Kidney (tissue), 22 donors: ENCODE measurements at places on chromosomes 5 and 9.

GRCh38 chr9:82037126-82037525 lies 48.6 kb downstream of the SPATA31D1 start:
- no peak for DNase-seq

GRCh38 chr9:122642226-122642625 lies 15.2 kb downstream of the OR1B1 start:
- peak; percentile 0 for DNase-seq

DNA sequence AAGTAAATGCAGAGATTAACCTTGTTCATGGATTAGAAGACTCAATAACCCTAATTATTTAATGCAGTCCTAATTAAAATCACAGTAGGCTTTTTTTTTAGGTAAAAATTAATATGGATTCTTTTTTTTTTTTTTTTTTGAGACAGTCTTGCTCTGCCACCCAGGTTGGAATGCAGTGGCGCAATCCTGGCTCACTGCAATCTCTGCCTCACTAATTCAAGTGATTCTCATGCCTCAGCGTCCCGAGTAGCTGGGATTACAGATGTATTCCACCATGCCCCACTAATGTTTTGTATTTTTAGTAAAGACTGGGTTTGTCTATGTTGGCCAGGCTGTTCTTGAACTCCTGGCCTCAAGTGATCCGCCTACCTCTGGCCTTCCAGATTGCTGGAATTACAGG lies 40.6 kb downstream of the DENND4C start:
- no peak for DNase-seq

GRCh38 chr5:148374690-148375360 lies 8.9 kb upstream of the FBXO38 start:
- no peak for DNase-seq

DNA sequence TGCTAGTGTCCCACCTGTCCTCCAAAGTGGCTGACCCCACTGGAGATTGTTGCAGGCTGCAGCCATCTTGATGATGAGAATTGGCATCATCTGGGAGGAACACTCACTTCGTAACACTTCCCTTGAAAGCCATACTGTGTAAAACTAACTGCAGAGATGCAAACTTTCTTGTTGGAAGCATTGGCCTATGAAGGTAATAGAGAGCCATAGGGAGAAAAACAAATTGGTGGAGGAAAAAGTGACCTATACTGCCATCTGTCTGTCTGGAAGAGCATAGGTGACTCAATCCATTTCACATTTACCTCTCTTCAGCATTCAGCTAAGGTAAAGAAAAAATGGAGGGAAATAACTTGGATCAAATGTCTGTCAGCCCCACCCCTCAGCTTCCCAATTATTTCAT lies 473.4 kb downstream of the NTRK2 start:
- DNase-seq: no peak

DNA sequence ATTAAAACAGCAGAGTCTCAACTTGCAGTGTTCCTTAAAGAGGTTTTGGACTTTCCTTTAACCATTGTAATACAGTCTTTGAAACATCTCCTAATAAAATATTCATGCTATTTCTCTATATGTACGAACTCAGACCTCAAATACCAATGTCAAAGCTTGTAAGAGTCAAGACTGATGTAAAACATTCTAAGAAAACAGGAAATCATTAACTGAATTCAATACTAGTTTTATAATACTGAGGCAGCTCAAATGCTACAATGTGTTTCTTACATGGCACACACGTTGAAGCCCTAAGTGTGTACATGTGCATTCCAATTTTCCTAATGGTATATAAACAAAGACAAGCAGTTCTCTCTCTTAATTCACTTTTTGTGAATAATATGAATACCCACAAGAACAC lies 11.6 kb downstream of the PSIP1 start:
- DNase-seq: no peak

DNA sequence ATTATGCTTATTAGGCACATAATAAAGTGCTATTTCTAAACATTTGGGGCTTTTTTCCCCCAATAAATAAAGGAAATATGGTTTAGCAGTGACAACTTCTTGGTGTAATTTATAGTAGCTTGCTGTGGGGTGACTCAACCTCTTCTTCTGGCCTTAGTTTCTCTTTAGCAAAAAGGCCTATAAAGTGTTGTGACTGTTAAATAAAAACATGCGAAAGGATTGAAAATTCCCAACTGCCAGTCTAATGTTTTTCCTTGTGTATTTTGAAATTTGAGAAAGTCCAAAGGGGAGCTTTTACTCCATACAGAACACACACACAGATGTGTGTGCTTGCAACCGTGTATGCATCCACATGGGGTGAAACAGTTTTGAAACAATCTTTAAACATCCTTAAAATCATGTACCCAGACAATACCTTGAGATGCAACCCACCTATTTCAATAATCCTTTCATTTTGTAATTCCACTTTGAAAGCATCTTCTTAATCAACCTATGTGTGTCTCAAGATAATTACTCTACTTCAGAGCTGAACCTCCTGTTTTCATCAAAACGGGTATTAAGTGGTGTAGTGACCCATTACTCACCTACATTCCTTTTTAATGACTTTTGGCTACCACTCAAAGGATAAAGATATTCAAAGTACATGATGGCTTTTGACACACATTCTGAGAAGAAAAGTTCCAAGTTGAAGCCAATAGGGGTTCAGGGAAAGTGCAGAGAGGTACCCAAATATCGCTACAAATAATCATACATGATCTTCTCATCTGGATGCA lies 123.8 kb downstream of the DROSHA start:
- peak; percentile 52 for DNase-seq

DNA sequence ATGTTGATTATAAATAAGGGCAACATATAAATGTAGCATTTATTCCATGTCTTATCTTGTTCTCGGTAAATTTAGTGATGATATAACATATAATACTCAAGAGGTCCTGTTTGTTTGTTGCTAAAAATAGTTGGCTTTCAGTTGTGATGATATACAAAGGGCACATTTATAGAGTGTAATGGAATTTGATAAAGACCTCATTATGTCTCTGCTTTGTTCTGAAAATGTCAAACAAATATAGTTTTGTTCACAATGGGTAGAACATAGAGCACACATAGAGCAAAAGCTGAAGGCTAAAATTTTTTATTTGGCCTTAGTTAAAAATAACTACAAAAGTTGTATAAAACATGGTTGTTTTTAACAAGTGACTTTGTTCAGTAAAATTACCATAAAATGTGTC lies 477.1 kb upstream of the SMC2 start:
- DNase-seq: no peak

DNA sequence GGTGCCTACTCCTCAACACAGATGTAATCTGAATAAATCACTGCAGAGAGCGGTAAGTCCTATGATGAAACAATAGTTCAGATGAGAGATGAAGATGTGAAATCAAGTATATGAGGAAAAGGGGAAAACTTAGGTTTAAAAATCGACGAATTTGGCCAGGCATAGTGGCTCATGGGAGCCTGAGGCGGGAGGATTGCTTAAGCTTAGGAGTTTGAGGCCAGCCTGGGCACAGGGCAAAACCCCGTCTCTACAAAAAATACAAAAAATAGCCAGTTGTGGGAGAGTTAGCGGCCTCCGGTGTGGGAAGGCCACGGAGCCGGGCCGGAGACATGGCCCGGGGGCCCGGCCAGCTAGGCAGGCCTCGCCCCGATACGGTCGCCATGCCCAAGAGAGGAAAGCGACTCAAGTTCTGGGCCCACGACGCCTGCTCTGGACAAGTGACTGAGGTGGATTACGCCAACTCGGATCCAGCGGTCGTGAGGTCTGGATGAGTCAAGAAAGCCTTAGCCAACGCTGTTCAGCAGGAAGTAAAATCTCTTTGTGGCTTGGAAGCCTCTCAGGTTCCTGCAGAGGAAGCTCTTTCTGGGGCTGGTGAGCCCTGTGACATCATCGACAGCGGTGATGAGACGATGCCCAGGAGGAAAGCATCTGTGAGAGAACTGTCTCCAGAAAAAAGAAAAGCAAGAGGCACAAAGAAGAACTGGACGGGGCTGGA lies 62.8 kb upstream of the SUB1 start:
- DNase-seq: no peak

DNA sequence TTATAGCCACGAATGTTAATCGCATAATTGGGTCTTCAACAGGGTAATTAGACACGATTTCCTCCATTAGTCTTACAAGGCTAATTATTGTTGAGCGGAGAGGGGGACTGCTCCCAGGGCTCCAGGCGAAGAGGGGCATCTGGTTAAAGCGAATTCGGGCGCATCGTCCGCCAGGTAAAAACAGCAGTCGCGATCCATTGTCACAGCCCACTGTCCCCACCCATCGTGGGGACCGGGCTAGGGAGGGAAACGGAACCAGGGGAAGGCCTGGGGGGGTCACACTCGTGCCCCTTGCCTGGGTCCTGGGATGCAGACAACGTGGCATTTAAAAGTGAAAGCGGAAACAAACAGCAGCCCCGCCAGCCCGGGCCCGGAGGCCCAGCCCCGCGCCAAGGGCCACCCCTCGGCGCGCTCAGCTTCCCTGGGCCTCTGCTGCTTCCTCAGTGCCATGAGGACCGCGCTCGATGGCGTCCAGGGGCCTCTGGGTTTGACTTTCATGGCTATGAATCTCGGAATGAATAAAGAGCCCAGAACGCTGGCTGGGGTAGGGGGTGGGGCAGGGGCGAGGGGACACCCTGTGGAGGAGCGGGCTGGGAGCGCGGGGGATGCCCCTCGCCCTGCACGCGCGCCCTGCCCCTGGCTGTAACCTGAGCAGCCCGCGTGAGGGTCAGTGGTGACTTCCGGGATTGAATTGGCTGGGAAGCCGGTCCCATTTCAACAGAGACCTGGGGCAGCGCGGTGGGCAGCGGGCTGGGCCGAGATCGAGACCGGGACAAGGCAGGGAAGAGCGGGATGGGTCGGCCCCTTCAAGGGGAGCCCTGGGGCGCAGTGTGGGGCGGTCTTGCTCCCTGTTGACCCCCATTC lies 99.9 kb downstream of the GTF3C4 start:
- DNase-seq: peak; percentile 85

- DNase-seq: no peak
Observed at GRCh38 chr9:21056931-21057330, 20.8 kb downstream of the IFNB1 start.

- DNase-seq: no peak
Observed at GRCh38 chr9:86469476-86470250, 115.5 kb upstream of the TUT7 start.

DNA sequence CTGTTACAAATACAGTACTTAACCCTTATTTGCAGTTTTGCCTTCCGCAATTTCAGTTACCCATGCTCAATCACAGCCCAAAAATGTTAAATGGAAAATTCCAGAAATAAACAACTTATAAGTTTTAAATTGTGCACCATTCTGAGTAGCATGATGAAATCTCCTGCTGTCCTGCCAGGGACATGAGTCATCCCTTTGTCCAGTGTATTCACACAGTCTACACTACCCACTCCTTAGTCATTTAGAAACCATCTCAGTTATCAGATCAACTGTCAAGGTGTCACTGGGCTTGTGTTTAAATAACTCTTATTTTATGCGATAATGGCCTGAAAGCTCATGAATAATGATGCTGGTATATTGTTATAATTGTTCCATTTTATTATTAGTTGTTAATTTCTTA lies 95.8 kb downstream of the PLCXD3 start:
- DNase-seq: no peak

- peak; percentile 2 for DNase-seq
Observed at GRCh38 chr5:154002511-154003020, 36.1 kb downstream of the FAM114A2 start.

GRCh38 chr5:36660397-36661049 lies 54.1 kb downstream of the SLC1A3 start:
- DNase-seq: no peak

DNA sequence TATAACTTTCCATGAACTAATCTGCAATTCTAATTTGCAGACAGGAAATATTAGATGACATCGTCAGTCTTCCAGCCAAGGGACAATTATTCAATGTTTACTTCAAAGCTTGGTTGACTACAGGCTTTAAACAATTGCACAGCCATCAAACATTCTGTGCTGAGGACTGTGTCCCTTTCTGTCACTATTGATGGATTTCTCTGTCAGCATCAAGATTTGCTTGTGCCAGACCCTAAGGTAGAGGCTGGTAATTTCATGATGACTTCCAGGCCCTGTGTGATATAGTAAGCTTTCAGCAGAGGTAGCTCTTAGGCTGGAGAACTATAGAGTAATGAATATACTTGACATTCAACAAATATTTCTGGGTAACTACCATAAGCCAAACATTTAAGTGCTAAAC lies 229.3 kb upstream of the ACTBL2 start:
- DNase-seq: no peak

GRCh38 chr5:159338118-159338517 lies 7.8 kb upstream of the IL12B start:
- no peak for DNase-seq

DNA sequence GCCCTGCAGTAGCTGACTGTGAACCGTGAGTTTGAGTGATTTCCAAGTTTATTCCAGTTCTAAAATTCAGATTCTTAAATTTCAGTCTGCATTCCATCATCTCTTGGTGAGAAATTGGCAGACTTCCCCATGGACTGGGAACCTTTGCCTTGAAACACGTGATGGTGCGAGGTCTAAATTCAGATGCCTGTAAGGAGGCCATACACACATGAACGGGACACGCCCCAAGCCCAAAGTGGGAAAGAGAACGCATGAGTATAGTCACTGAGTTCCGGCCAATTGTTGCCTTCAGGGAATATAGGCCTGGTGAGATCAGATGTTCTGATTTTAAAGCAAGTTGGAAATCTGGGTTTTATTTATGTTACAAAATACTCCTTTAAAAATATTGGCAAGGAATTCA lies 1084.4 kb upstream of the WWC1 start:
- DNase-seq: no peak
